ENCODE measurements at places on chromosomes 3 and 15. TPM values are rescaled to one million over a fixed set of nuclear protein-coding genes. Genes with fewer than 3 reads are reported as not detected.

DNA sequence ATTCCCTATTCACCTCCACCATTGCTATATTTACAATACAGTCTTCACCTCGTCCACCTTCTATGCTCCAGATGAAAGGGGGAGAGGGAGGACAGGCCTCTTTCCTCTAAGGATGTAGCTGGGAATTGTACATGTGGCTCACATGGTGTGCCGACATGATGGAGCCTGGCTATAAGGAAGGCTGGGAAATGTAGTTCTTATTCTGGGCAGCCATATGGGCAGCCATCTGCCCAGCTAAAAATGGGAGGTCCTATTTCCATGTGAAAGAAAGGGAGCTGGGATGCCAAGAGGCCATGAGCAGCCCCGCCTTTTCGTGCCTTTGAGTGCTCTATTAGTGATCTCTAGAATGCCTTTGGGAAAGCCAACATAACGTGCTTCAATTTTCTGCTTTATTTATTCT is 27.1 kb upstream of the MGLL start:
- peaks cover 2% of the 10 kb centered on the region for H3K27me3 ChIP-seq
- H3K36me3 ChIP-seq, result no peaks in the 10 kb centered on the region
- no peak overlapping the region for H3K4me3 ChIP-seq
- no peak overlapping the region for H3K27ac ChIP-seq

DNA sequence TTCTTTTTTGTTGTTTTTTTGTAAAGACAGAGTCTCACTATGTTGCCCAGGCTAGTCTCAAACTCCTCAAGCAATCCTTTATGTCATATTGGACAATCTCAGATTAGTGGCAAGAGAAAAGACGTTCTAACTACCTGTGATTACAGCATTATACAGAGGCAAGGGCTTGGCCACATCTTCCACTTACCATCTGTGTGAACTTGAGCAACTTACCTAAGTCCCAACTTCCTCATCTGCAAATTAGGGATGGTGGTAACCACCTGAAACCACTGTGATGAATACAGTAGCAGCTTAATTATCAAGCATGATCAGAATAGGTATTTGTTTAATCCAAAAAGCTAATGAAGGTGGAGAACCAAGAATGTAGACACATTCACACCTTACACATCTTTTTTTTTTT is 16.1 kb downstream of the LRRC2 start:
- no peaks in the 10 kb centered on the region for H3K36me3 ChIP-seq
- DNase-seq, result peak; percentile 5
- H3K27me3 ChIP-seq, result no peaks in the 10 kb centered on the region
- no peak overlapping the region for H3K27ac ChIP-seq

Gene CDC25A
- 3.8 TPM for total RNA-seq

DNA sequence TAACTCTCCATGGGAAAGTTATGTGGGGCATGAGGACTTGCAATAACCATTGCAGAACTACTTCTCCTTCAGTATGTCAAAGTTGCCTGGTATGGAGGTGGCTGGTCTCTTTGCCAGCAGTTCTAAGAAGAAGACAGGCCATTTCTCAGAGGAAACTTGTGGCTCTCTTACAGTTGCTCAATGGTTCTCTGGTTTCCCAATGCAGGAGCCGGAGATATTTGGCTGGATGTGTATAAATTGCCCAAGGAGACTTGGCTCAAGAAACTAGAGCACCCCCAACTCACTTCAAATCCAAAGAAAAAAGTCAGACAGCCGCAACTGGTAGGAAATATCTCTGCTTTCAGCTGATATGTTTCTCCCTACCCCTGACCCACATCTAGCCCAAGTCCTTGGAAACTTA is 24.2 kb downstream of the WDR93 start:
- peaks cover 2% of the 10 kb centered on the region for H3K36me3 ChIP-seq
- no peak overlapping the region for H3K4me3 ChIP-seq
- DNase-seq, result peak; percentile 32
- H3K27ac ChIP-seq, result no peak overlapping the region

Gene DCP1A
- 20.8 TPM for total RNA-seq
